ENCODE measurements at places on chromosomes 7 and 10.

- no peak for DNase-seq
Measured at GRCh38 chr10:60073781-60074656, 167.7 kb upstream of the CCDC6 start.

- no peak for DNase-seq
Measured at GRCh38 chr10:114281461-114281860, 42.4 kb downstream of the VWA2 start.

- DNase-seq: no peak
Measured at GRCh38 chr10:93461807-93462178, 20.3 kb downstream of the MYOF start.

DNA sequence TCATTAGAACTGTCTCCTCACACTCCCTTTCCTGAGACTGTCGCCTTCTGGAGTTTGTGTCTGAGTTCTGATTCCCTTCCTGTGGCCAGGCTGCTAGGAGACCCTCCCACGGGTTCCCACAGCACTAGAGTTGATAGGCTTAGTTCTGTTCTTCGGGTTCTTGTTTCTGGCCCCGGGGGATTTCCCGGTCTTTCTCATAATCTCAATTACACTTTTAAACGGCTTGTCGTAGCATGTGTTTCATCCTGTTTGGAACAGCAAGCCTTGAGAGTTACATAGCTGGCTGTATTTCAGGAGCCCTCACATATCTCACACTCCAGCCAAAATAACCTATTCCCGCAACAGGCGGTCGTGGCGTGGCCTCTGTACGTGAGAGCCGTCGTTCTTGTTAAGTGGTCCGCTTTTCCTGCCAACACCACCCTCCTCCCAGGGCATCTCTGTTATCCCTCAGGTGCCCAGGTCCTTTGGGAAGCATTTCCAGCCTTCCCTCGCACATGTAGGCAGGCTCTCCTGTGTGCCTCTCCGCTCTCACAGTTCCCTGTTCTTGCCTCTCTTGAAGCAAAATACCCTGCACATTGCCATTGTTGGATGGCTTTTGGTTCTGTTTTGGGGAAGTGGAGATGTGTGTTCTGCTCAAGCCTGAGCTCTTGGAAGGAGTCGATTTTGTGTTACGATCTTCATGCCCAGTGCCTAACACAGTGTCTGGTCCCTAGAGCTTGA, 46.0 kb downstream of the CDC123 start:
- no peak for DNase-seq

DNA sequence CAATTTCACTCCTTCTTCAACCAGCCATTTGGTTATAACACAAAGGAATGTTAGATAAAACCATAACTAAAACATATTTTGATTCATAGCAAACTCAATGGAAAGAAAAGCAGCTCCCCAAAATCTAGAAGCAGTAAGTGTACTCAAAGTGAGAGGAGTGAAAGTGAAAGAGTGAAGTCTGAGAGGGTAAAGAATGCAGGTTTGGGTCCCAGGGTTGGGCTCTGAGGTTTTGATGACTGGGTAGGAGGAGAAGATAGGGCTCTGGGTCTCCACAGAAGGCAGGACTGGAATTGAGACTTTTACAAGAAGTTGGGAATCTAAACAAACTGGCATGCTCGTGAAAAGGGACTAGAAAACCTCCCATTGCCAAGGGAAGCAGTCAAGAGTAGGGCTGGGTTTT, 85.4 kb upstream of the RSU1 start:
- no peak for DNase-seq

- DNase-seq: no peak
Measured at GRCh38 chr10:71729161-71729636, 9.6 kb upstream of the C10orf105 start.

DNA sequence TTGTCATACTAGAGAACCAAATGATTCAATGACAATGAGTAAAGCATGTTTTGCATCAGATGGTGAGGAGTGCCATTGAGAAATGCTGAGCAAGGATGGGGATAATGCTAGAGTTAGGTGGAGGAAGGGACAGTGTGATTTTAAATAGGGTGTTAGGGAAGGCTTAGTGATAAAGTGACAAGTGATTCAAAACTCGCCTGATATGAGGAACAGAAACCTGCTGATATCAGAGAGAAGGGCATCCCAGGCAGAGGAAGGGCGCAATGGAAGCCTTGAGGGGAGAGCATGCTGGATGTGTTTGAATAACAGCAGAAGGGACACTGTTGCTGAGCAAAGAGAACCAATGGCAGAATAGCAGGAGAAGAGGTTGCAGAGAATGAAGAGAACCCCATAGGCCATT, 196.2 kb downstream of the NRG3 start:
- DNase-seq: no peak

DNA sequence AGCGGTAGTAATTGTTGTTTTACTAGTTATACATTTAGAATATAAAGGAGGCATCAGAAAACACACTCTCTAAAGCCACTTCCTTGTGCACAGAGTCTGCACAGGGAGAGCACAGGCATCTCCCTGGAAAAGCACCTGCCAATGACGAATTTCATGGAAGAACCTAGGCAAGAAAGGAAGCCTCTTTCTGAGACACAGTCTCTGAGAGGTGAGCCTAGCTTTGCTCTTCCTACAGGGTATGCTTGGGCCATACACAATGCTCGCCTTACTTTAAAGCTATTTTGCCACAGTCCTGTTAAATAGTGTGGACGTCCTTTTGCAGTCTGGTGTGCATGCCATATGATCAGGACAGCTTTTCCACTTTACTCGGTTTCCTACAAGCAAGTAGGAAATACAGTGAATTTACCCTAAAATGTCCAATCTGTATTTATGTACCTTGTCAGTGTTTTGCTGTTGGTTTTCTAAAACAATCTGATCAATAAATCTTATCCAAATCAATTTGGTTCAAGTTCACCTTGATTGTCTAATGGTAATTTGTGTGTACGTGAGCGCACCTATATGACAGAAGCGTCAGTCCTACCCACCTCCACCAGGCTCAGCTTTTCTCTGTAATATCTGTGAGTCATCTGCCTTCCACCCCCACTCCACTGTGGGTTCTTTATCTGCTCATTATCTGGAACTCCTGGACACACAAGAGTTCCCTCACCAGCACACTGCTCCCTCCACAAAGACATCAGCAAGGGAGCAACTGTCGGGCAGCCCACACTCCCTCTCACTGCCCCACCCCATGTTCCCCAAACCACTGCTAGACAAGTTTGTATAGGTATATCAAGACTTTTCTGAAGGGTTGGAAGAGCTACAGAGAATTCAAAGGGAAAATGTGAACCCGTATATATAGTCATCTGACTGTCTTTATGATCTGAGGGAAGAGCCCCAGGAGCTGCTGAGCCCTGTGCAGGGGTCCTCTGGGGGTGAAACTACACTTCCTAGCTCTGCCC, 65.2 kb downstream of the KLHDC10 start:
- peak; percentile 62 for DNase-seq

GRCh38 chr10:19578571-19578970, 237.7 kb upstream of the PLXDC2 start:
- DNase-seq: no peak

Measured in putamen (tissue), 1 donor.